ENCODE measurements at places on chromosomes 7 and 10. TPM values are rescaled to one million over a fixed set of nuclear protein-coding genes. Genes with fewer than 3 reads are reported as not detected.

The CPED1 gene
- 0.16 TPM for total RNA-seq

GRCh38 chr10:88413412-88413811 is 169.7 kb downstream of the RNLS start:
- H3K27me3 ChIP-seq: no peaks in the 10 kb centered on the region
- DNase-seq: no peak
- peaks cover 2% of the 10 kb centered on the region for H3K4me1 ChIP-seq
- H3K36me3 ChIP-seq: no peaks in the 10 kb centered on the region
- no peak overlapping the region for H3K27ac ChIP-seq
- H3K4me3 ChIP-seq: no peak overlapping the region

GRCh38 chr7:1662101-1662500 is 8.0 kb upstream of the ELFN1 start:
- no peak overlapping the region for H3K27ac ChIP-seq
- H3K4me1 ChIP-seq: peaks cover 2% of the 10 kb centered on the region
- no peak overlapping the region for H3K4me3 ChIP-seq

DNA sequence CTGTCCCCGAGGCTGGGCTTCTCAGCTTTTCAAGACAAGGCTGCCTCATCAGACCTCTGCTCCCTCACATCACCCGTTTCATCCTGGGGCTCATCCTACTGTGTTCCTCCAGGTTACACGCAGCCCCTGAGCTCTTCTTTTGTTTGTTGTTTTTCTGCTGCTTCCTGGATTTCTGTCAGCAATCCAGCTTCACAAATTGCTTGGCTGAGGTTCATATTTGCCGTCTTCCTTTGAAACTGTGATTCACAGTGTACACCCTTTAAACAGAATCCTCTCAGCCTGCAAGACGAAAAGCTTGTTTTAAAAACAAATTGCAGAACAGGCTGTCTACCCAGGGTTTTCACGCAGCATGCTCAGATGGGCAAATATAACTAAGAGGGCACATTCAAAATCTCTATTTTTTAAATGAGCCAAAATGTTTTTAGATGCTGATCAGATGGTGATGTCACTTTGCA is 39.1 kb upstream of the PARD3 start:
- H3K27ac ChIP-seq: no peak overlapping the region
- no peak overlapping the region for H3K4me3 ChIP-seq
- H3K27me3 ChIP-seq: no peaks in the 10 kb centered on the region
- H3K36me3 ChIP-seq: no peaks in the 10 kb centered on the region

The CDHR3 gene
- 0.58 TPM for total RNA-seq

DNA sequence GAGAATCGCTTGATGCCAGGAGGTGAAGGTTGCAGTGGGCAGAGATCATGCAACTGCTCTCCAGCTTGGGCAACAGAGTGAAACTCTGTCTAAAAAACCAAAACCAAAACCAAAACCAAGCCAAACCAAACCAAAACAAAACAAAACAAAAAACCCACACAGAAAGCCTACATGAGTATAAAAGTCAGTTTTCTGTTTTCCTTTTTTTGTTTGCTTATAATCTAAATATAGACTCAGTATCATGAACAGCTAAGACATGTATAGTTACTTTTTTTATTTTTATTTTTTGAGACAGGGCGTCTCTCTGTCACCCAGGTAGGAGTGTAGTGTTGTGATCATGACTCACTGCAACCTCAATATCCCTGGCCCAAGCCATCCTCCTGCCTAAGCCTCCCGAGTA is 16.8 kb upstream of the MTPN start:
- H3K27ac ChIP-seq: peak overlapping the region; percentile 49
- H3K4me3 ChIP-seq: no peak overlapping the region
- peaks cover 4% of the 10 kb centered on the region for H3K36me3 ChIP-seq
- H3K4me1 ChIP-seq: peaks cover 27% of the 10 kb centered on the region

The EXOC6 gene
- 11.9 TPM for total RNA-seq

DNA sequence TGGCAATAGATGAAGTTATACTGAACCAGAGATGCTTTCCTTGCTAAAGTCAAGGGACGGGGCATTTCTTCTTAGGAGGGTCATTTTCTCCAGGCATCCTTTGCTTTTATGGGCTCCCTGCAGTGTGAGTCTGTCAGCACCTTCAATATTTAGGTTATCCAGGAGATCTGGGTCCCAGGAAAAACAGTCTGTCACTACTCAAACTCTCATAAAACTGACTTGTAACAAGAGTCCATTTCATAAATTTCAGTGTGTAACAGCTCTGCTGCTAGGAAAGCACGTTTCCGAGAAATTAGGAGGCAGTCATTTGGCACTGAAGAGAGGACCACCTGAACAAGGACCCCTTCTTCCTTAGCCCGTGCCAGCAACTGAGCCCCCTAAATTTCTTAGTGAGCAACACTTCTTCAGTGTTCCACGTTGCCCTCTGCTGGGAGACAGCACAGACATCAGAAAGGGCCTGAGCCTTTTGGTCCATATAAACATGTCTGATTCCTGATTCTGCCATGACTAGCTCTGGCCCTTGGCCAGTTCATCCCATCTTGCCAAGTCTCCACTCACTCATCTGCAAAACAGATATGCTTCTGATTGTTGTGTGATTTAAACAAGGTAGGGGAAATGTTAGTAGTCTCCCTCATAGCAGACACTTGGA is 7.2 kb downstream of the GCC1 start:
- H3K4me1 ChIP-seq: peaks cover 16% of the 10 kb centered on the region
- H3K36me3 ChIP-seq: peaks cover 17% of the 10 kb centered on the region
- no peak for DNase-seq
- H3K4me3 ChIP-seq: no peak overlapping the region
- H3K27ac ChIP-seq: no peak overlapping the region

DNA sequence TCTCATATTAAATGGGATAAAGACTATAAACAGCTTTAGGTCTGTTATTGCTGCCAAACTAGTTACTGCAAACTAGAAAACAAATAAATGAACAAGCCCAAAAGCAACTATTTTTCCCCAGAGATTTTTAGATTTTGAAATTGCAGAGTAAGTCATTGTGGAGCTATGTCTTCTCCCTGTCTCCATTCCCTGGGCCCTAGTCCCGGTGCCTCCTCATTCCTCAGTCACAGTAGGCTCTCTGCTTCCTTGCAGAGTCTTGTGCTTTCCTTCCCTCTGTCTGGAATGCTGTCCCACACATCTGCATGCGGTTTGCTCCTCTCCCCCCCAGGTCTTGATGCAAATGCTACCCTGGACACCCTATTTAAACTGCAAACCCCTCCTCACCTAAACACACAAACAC is 4.0 kb downstream of the PNLIPRP3 start:
- H3K4me1 ChIP-seq: no peaks in the 10 kb centered on the region
- no peak overlapping the region for H3K4me3 ChIP-seq
- no peaks in the 10 kb centered on the region for H3K36me3 ChIP-seq
- no peak overlapping the region for H3K27ac ChIP-seq

DNA sequence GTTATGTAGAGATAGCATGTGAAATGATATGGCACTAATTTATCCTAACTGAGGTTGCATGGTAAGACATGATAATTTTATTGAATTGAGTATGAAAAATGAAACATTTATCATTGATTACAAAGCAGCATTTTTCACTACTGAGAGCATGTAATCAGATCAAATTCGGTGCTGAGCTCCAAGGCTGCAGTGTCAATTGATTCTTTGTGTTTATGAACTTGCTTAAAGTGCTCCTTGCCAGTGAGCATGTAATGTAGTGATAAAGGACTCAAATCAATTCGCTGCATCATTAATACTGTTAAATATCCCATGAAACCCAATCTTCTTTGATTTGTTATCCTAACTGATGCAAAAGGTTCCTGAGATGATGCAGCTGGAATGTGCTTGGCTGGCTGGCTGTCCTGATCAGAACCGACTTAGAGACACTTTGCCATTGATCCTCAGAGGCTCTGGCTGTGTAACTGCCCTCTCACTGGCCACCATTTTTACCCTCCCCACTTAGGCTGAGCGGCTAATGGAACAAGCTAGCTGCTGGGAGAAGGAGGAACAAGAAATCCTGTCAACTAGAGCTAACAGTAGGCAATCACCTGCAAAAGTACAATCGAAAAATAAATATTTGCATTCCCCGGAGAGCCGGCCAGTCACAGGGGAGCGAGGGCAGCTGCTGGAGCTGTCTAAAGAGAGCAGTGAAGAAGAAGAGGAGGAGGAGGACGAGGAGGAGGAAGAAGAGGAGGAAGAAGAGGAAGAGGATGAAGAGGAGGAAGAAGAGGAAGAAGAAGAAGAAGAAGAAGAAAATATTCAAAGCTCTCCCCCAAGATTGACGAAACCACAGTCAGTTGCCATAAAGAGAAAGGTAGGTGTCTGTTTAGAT is 89.8 kb upstream of the SAMD8 start:
- no peak overlapping the region for H3K4me3 ChIP-seq
- peaks cover 13% of the 10 kb centered on the region for H3K36me3 ChIP-seq
- H3K27me3 ChIP-seq: no peaks in the 10 kb centered on the region
- H3K4me1 ChIP-seq: peaks cover 15% of the 10 kb centered on the region

DNA sequence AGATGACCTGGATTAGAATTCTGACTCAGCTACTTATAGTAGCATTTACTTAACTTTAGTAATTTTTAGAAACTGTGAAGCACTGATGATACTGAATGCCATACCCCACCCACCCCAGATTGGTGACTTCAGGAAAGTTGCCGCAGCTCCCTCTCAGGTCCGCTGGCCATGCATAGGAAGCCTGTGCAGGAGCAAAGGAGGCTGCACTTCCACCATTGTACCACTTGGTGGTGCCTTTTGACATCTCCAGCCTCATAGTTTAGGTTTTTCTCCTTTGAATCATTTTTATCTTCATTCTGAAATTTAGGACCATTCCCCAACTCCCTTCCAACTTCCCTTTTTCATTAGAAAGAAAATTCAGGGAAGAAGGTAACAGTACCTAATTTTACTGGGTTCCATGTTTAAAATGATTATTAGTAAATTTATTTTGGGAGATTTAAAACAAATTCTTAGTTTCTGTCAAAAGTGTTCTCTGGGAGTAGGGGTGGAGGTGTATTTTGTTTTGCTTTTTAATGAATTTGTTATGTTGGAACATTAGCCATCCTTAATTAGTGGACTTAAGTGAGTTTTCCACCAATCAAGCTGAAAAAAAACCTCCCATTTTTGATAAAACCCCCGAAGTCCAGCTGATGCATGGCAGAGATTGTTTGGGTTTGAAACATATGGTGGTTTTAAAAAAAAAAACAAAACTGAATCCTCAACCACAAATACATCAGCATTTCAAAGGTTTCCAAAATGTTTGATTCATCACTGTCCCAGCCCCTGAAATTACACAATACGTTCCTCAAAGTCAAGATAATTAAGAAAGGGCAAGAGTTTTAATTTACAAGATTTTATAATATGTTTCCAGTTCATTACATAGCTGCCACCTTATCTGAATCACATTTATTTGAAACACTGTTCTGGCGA is 109.6 kb downstream of the WNT2 start:
- H3K4me3 ChIP-seq: no peak overlapping the region
- peak; percentile 62 for DNase-seq
- no peak overlapping the region for H3K27ac ChIP-seq

The IDI2 gene
- not detected for total RNA-seq

DNA sequence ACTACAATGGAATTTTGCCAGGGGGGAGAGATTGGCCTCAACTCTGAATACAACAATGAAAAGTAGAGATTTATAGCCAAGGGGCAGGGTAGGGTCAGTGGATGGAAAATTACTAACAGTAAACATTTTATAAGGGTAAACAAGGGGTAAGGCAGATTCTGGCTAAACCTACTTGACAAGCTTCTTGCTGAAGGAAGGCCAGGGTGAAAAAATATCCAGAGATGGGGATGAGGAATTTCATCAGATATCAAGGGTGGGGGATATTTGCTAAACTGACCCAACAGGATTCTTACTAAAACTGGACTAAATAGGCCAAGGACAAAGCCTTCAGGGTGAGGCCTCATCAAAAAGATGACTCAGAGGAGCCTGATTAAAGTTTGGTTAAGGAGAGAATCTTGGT is 156.3 kb downstream of the RTKN2 start:
- H3K27ac ChIP-seq: no peak overlapping the region
- H3K4me3 ChIP-seq: no peak overlapping the region
- no peaks in the 10 kb centered on the region for H3K27me3 ChIP-seq
- no peak for DNase-seq
- H3K4me1 ChIP-seq: peaks cover 37% of the 10 kb centered on the region

- DNase-seq: no peak
- H3K4me1 ChIP-seq: no peaks in the 10 kb centered on the region
- H3K27me3 ChIP-seq: peaks cover 25% of the 10 kb centered on the region
- no peaks in the 10 kb centered on the region for H3K36me3 ChIP-seq
These were observed 217.9 kb downstream of the ARHGAP21 start for GRCh38 chr10:24505759-24506158.

DNA sequence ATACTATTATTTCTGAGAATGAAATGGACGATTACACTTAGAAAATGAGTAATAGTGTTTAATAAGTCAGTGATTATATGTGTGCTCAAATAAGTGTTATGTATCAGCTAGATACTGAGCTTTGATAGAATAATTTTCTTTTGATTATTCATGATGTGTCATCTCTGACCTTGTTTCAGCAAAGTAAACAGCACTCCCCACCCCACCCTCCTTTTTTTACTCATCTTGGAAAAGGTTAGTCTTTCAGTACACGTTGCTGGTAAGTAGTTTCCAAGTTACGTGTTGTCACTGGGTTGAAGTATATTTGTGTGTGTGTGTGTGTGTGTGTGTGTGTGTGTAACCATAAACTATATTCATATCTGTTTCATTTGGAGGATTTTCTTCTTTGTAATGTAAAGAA is 84.1 kb downstream of the GNAI1 start:
- no peaks in the 10 kb centered on the region for H3K27me3 ChIP-seq
- no peak overlapping the region for H3K4me3 ChIP-seq
- no peak for DNase-seq

DNA sequence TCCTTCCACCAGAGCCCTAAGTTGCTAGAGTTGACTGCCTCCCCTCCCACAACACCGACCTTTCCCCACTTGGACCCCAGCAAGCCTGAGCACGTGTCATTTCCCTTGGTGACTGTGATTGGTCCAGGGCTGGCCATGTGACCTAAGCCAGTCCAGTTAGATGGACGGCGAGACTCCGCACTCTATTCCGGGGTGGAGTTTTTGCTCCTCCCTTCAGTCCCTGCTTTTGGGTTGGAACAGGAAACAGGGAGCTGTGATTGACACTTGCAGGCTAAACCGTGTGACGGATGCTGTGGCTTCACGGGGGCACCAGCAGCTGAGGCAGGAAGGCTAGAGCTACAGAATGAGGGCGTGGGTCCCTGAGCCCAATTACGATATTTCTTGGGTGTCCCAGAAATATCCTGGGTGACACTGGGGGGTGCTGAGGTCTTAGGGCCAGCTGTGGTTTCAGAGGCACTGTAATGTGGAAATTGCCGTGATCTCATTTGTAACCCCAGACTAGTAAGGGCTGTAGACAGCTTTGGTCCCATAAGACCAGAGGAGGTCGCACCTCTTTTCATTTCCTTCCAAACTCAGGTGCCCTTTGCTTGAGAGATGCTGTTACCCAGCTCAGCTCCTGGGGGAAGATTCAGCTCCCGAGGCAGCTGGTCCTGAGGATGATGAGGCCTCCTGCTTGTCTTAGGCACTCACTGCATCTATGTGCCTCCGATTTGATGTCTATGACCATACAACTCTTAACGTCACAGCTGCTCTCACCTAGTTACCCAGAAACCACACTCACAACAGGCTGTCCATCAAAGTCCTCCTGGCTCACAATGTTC is 102.7 kb upstream of the NPTX2 start:
- H3K4me1 ChIP-seq: peaks cover 4% of the 10 kb centered on the region
- no peaks in the 10 kb centered on the region for H3K27me3 ChIP-seq
- no peak for DNase-seq
- no peak overlapping the region for H3K4me3 ChIP-seq
- H3K27ac ChIP-seq: no peak overlapping the region

The PTPRZ1 gene
- total RNA-seq: not detected
